ENCODE measurements at places on chromosomes 3 and 15.

- DNase-seq, result peak; percentile 86
Measured at GRCh38 chr3:194685718-194686413, at the start of gene FAM43A. Gene FAM43A, plus strand, starts transcription at chr3:194685883. Its CDS starts 944 bp downstream, at chr3:194686827.

DNA sequence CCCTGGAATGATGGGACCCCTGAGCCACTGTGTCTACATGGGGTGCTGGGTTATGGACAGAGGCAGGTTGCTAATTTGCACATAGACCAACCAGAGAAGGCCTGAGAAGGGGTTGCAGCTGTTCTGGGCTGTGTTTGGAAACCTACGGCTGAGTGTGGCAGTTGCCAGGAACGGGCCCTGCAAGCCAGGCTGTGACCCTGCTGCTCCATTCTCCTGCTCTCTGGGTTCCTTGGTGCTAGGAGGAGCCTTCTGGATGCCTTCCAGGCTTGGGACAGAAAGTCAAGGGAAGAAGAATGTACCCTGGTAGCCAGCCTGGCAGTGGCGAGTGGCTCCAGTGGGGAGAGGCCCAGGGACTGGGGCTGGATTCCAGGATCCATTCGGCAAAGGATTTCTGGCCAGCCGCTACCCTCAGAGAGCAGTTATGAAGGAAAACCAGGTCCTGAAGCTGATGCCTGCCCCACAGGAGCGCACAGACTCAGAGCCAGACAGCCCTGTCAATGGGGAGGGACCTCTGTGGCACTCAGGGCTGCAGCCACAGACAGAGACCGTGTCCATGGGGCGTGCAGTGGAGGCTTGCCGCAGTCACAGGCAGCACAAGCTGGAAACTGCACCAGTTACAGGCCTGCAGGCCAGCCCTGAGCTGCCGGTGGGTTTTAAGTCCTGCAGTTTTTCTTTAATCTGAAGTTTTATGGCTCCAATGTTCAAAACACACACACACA, 55.1 kb upstream of the ACAD9 start:
- no peak for DNase-seq

DNA sequence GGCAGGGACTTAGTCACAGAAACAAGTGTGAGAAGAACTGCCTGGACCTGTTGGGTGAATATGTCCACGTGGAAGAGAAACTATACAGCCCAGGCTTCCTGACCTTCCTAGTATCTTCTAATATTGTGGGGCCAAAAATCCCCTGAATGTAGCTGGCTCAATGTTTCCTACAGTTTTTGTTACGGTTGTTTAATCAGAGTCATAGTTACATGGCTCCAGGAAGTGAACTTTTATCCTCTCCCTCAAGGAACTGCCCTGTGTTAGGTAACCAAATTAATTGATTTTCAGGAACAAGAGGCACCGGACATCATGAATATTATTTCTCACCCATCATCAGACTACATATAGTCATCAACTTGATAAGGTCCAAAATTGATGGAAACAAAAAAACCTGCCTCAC, 59.0 kb downstream of the ANXA2 start:
- no peak for DNase-seq

GRCh38 chr3:54243056-54243931, 120.9 kb downstream of the CACNA2D3 start:
- no peak for DNase-seq

GRCh38 chr3:113142476-113142875, 68.9 kb upstream of the BOC start:
- DNase-seq, result no peak

DNA sequence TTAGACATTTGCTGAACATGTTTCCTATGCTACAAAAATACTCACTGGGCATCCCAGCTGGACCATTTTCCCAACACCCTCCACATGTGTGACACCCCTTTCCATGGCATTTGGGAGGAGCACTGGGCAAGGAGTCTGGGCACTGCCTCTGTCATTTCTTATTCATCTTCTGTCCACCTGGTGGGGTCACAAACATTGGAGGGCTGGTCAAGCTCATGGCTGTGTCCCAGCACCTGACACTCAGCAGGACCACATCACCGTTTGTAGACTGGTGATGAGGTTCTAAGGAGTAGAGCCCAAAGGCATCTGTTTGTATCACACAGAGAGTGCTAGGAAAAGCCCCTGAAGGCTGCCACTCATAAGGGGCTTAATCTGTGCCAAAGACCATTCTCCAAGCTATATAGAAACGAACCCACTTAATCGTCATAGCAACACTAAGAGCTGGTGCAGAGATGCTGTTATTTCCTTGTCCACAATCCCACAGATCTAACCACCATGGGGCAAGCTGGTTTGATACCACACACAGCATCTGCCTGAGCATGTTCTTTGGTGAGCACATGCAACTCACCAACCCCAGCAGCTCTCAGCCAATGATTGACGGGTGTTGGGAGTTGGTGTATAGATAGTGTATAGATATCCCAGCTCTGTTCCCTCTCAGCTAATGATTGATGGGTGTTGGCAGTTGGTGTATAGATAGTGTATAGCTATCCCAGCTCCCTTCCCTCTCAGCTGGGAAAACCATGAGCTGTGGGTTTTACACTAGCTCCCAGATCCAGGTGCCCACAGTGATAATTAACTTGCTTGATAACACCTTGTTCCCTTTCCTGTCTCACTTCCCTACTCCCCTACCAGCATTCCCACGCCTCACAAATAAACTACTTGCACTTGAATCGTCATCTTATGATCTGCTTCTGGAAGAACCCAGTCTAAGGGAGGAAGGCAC, 42.7 kb upstream of the ATP2B2 start:
- no peak for DNase-seq

- DNase-seq, result no peak
Measured at GRCh38 chr3:150454622-150455021, 46.5 kb downstream of the TSC22D2 start.

- DNase-seq, result no peak
Measured at GRCh38 chr3:29690686-29691353, 409.9 kb downstream of the RBMS3 start.

- no peak for DNase-seq
Measured at GRCh38 chr3:71791634-71792033, 6.7 kb upstream of the PROK2 start.

- no peak for DNase-seq
Measured at GRCh38 chr15:27752691-27753090, 346.4 kb downstream of the OCA2 start.

DNA sequence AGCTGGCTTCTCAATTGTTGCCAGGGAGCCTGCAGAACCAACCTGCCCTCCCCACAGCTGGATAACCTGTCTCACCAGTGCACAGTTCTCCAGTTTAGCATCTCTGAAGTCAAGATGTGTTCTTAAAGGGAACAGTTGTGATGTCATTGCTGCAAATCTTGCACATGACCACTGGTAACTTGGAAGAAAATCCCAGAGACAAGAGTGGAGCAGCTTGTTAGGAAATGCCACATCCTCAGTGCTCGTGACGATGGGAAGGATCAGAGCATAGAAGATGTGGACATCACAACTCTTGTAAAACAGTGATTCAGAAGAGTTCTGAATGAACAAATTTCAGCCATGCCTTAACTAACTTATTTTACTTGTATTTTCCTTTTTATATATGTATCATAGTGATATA, 36.1 kb upstream of the LIMD1 start:
- no peak for DNase-seq

DNA sequence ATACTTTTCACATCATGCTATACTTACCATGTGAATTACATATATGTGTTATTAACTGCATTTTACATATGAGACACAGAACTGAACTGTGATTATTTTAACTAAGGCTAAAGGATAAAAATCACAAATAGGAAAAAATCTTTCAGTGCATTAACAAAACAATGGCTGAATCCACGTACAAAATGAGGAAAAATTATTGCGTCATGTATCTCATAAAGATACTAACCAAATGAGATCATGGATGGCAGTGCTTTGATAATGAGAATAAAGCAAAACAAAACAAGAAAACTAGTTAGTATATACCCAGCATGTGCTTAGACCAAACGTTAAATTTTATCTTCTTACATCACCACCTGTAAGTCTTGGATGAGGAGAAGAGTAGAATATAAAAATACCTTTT, 66.0 kb downstream of the SCAPER start:
- no peak for DNase-seq

DNA sequence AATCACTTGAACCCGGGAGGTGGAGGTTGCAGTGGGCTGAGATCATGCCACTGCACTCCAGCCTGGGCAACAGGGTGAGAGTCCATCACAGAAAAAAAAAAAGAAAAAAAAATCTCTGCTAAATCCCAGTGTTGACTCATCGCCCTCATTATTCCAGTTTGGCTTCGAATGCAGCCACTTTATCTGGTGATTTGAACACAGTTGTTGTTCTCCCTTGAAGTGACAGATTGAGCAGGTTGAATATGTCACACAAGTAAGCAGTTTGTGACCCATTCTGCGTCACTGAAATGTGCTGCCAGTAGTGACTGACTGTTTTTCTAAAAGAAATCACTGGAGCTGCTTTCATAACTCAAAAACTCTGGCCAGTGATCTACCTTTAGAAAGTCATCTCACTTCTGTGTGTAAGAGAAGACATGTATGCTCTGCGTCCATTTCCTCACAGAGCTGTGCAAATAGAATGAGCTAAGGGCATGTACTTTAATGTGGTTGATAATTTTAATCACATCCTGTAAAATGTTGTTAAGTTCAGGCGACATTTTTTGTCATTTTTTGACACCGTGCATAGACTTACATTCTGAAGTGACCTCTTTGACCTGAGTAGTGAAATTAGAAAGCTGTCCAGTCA, 12.5 kb downstream of the DOCK3 start:
- no peak for DNase-seq

GRCh38 chr3:134477002-134477401, 8.8 kb downstream of the ANAPC13 start:
- no peak for DNase-seq

- DNase-seq, result no peak
Measured at GRCh38 chr3:123431007-123431657, 17.8 kb downstream of the ADCY5 start.

DNA sequence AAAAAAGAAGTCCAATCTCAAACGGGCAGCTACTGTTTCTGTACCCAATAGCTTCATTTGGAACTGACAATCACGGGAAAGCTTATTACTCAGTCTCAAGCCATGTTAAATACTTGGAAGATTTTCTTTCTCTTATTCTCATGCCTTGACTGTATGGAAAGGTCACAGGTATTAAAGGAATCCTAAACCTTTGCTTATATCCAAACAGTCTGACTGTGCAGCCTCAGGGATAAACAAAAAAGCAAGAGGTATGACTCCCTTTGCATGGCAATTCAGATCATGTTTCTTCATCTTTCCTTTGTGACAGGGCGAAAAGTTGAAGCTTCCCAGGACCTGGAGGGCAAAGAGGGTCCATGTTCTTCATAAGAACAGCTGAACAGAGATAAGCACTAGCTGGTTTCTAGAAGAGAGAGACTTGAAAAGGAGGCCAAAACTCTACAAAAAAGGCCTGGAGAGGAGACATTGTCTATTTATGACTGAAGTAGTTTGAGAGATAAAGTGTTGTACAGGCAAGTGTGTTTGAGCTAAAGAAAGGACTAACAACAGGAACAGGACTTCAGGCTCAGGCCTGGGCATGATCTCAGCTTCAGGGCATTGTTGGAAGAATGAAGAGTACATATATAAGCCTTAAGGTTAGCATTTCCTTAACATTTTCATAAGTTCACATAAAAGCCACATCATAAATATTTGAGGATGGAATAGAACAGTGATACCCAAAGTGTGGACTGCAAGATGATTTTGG, 231.0 kb upstream of the THRB start:
- DNase-seq, result no peak

GRCh38 chr15:67006083-67007065, 59.0 kb upstream of the SMAD3 start:
- no peak for DNase-seq

DNA sequence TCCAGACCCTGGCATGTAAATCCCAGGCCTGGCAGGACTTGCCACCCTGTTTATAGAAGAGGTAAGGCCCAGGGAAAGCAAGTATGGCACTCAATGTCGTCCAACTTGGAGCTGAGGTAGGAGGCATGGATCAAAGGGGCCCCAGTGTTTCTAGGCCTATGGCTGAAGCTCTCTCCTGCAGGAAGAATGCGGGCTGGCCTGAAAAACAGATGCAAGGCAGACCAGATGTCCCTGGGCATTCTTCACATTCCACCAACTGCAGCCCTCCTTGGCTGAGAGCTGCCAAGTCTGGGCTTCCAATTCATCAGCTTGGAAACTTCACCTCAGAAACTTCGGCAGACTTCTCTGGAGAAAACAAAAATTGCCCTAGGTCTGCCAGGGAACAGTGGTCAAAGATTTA, 22.2 kb downstream of the MESD start:
- no peak for DNase-seq

DNA sequence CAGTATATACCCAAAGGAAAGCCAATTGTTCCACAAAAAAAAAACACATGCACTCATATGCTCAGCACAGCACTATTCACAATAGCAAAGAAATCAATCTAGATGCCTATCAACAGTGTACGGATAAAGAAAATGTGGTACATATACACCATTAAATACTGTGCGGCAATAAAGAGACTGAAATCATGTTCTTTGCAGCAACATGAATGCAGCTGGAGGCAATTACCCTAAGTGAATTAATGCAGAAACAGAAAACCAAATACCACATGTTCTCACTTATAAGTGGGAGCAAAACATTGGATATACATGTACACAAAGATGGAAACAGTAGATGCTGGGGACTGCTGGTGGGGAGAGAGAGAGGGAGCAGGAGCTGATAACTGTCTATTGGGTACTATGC, 124.2 kb upstream of the AADACL2 start:
- DNase-seq, result no peak

GRCh38 chr15:41928100-41928499, 34.2 kb upstream of the SPTBN5 start:
- no peak for DNase-seq

DNA sequence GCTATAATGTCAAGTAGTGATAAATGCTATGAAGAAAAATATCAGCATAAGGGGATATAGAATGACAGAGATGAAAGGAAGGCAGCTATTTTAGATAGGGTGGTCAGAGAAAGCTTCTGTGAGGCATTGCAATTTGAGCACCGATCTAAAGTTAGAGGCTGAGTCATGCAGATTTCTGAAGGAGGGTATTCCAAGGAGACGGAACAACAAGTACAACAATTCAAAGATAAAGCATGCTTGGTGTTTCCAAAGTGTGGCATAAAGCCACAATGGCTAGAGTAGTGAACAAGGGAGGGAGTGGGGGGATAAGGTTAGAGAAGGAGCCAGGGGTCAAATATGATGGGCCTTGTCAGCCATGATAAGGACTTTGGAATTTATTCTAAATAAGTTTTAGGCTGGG, 71.9 kb downstream of the PFN2 start:
- no peak for DNase-seq
